ENCODE measurements at places on chromosomes 1 and 21. TPM values are rescaled to one million over a fixed set of nuclear protein-coding genes. Genes with fewer than 3 reads are reported as not detected.

DNA sequence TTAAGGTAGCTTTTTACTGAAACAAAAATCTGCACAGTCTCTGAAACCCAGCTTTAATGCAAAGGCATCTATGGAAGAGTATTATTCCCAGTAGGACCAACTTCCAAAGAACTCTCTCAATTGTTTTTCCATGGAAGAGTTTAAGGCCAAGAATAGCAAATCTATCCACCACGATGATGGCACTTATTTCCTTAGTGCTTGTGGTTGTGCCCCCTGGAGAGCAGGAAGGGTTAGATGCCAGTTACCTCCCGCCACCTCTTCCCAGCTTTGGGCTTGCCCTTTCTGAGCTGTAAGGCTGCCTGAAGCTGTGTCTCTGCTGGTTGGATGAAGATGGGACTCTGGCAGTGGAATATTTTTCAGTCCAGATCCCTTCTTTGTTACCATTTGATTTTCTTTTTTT, 4.8 kb upstream of the ATP1A1 start:
- no peak for DNase-seq

GRCh38 chr1:31672986-31673385, 28.3 kb upstream of the PEF1 start:
- DNase-seq, result no peak

The VWA5B1 gene
- total RNA-seq, result not detected

GRCh38 chr1:17404820-17405219, 32.8 kb downstream of the PADI6 start:
- no peak for DNase-seq

DNA sequence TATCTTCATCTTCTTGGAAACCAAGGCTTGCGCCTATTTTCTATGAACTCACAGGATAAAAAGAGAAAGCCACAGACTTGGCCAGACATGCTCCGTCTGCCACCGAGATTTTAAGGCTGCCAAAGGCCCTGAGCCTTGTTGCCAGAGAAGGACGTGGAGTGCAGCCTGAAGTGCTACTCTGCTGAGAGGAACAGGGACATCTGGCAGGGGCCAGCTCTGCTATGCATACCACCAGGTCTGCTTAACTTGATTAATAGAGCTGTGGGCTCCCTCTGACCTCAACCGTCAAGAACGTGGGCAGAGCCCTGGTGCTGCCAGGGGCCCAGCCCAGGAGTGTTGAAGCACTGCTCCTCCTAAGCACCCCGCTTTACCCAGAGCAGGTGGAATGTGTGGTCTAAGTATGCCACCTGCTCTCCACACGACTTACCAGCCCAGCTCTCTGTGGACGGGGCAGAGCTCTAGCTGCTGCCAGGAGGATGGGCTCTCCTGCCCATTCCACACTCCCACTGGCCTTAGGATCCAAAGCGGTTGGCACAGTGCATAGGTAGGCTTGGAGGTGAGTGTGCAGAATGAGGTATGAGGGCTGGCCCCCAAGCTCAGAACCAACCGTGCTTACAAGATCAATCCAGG, 10.6 kb downstream of the HCRTR1 start:
- no peak for DNase-seq
